Endodermal cell (in vitro differentiated cells): ENCODE measurements at places on chromosomes 7 and 10. TPM values are rescaled to one million over a fixed set of nuclear protein-coding genes. Genes with fewer than 3 reads are reported as not detected.
A peak's percentile ranks its signal among the peaks of the same experiment; 100 is the strongest.

Gene MKI67
- total RNA-seq, result 53.4 to 110 TPM (median 90.5 TPM) in 3 replicates

Gene GHRHR
- not detected in 3 replicates for total RNA-seq

Gene RTKN2
- 7.7 to 20.6 TPM (median 19.1 TPM) in 3 replicates for total RNA-seq

DNA sequence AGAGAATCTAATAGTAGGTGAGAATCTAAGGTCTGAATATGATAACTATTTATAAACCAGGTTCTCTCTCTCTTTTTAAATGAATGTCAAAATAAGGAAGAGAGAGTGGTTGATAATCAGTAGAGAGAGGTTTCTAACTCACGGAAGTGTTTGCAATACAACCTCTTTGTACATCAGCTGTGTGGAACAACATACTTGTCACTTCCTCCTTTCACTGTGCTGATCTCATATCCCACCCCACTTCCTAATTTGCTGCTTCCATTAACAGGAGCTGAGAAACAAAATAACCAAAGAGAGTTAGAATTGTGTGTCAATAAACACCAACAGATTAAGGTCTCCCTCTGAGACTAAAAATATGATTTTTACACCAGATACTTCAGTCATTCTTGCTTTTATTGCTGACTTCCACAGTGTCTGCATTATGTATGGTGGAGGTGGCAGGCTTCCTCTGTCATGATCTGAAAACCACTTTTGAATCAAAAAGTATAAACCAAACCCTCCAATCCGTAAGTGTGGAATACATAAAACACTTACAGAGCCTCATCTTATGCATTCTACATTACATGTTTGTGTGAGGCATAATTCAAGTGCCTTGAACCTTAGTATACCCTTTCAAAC lies 25.0 kb downstream of the CACUL1 start:
- DNase-seq, result no peak

GRCh38 chr7:47327698-47328391 lies 254.1 kb downstream of the TNS3 start:
- DNase-seq, result peak; percentile 96

DNA sequence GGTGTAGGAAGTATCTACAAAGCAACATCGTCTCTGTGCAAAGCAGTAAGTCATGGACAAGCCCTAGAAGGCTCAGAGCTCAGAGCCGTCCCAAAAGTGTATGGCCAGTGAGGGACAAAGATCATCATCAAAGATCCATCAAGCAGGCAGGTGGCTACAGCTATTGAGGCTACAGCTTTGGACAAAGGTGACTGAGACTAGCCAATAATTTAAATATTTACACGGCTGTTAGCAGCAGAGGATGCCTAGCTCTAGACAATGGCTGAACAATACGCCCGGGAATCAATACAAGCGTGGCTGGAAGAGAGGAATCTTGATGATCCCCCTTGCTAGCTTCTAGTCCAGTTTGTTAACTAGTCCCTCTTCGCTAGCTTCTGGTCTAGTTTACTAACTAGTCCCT lies 17.9 kb downstream of the NMT2 start:
- no peak for DNase-seq

DNA sequence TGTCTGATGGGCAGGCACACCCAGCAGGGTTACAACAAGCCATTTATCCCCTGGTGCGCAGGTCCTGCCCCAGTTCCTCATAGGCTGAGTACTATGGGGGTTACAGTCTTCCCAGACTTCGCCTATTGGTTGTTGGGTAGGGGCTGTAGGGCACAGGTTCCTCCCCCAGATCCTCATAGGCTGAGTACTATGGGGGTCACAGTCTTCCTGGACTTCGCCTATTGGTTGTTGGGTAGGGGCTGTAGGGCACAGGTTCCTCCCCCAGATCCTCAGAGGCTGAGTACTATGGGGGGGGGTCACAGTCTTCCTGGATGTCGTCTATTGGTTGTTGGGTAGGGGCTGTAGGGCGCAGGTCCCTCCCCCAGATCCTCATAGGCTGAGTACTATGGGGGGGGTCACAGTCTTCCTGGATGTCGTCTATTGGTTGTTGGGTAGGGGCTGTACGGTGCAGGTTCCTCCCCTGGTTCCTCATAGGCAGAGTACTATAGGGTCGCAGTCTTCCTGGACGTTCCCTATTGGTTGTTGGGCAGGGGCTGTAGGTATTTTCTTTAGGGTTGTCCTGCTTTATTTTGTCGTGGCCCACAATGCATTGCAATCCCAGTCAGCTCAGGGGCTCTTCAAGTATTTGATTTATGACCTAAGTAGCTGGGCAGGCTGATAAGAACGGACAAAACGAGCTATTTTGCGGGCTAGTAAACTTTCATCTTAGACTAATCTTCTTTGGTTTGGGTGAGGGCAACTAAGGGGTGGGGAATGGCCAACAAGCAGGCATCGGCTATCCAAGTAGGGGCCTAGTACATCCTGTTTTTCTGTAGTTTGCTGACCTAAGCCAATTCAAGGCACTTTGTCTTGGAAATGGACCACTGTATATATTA lies 3.4 kb downstream of the LRRC27 start:
- DNase-seq, result peak; percentile 62

DNA sequence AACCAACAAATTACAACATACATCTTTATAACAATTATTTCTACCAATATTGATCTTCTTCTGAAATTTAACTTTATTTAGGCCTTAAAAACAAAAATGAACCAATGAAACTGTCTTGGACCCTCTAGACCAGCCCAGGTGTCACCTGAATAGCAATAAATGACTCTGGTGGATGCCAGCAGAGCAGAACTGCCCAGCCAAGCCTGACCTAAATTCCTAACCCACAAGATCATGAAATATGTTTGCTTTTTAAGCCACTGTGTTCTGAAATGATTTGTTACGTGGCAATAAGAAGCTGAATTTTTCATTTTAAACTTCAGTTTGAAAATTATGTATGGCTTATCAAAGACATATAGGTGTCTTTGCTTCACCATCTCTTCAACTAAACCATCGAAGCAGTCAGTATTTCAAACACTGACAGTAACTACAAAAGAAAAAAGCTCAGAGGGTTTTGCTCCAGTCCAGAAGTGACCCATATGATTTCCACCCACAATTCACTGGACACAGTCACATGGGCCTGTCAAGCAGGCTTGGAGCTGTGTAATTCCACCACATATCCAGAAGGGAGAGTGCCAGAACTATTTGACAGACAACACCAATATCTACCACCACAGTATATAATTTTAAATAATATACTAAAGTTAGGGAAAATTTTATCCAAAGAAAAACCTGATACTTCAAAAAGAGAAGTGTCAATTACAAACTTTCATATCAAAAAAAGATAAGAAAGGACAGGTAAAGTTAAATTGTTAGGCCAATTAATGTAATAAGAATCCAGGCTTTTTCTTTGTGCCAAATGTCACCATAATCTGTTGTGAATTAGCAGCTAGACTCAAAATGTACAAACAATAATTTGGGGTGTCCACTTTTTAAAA lies 94.5 kb downstream of the KMT2C start:
- DNase-seq, result peak; percentile 51

DNA sequence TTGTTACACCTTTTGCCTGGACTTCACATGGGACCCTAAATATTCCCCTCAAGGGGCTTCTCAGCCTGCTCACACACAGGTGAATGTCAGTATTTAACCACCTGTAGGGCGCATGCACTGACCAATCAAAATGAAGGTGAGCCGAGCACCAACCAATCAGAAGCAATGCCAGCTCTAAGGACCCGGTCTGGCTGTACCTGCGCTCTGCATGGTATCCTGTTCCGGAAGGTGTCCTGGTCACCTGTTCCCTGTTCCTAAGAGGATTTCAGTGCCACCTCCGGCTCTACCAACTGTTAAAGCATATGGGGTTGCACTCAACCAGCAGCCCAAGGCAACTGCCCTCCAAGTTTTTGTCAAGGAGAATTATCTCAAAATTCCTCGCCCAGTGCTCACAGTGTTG lies 18.4 kb upstream of the CALN1 start:
- DNase-seq, result peak; percentile 79
